Effector CD4-positive, alpha-beta T cell (primary cell): ENCODE measurements at places on chromosomes 12 and 14.

- no peak for DNase-seq
Measured at GRCh38 chr12:80443974-80444666, at the start of gene PTPRQ. TSS of gene PTPRQ (plus strand) at chr12:80444235. CDS start at chr12:80444346, 111 bp downstream.

GRCh38 chr12:59041241-59042121 lies 121.2 kb upstream of the LRIG3 start:
- no peak for DNase-seq

- no peak for DNase-seq
Measured at GRCh38 chr14:88516861-88517357, 37.9 kb downstream of the PTPN21 start.

- no peak for DNase-seq
Measured at GRCh38 chr14:35292770-35293561, 784 bp downstream of the PSMA6 start.

- DNase-seq = no peak
Measured at GRCh38 chr14:82449926-82450468, 916.3 kb upstream of the SEL1L start.

- no peak for DNase-seq
Measured at GRCh38 chr14:94632305-94632590, 20.1 kb downstream of the SERPINA3 start.

DNA sequence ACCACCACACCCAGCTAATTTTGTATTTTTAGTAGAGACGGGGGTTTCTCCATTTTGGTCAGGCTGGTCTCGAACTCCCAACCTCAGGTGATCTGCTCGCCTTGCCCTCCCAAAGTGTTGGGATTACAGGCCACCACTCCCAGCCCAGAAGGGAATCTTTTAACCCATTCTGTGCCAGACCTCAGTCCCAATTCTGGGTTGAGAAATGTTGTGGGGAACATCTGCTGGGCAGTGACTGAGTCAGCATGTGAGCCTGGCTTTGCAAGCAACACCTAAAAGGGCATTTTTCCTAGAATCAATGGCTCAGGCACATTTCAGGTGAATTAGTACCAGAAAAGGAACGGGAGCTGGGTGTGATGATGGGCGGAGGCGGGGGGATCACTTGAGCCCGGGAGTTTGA lies 7.6 kb upstream of the SPATS2 start:
- no peak for DNase-seq
